ENCODE measurements at places on chromosomes 3 and 15.
A peak's percentile ranks its signal among the peaks of the same experiment; 100 is the strongest.

DNA sequence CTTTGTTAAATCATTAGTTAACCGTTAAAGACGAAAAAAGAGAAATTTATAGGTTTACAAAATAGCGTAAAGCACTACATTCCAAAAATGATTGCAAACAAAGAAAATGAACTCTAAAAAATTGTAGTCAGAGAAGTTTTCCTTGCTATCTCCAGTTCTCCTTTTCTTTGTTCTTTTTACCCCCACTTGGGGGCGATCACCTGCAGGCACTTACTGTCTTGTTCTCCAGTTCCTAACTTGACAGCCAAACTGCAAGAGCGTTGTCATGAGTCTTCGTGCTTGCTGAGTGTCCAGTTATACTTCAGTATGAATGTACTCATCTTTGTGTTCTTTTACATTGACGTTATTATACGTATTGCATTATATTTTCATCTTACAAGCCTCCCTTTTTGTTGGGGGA lies 54.5 kb downstream of the CHD2 start:
- H3K4me3 ChIP-seq = no peak overlapping the region
- no peaks in the 10 kb centered on the region for H3K4me1 ChIP-seq
- H3K27ac ChIP-seq = no peak overlapping the region
- no peak for DNase-seq
- no peaks in the 10 kb centered on the region for H3K27me3 ChIP-seq

DNA sequence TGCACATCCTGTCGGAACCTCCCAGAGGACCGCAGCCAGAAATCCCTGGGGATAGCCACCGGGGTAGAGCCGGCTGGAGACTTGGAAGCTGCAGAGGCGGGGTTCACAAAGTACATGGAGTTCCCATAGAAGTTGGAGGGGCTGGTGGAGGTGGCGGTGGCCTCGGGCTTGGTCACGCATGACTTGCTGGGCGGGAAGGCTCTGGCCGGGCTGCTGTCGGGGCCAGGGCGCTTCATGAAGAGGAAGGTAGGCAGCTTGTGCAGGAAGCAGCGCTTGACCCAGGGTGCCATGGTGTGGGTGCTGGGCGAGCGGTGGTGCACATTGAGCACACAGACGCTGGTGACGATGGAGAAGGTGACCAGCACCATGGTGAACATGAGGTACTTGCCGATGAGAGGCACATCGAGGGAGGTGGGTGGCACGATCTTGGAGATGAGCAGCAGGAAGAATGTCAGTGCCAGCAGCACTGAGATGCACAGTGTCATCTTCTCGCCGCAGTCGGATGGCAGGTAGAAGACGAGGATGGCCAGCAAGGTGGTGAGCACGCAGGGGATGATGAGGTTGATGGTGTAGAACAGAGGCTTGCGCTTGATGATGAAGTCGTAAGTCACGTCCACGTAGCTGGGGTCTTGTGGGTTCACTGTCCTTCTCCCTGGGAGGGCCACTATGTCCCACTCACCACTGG lies 8.4 kb upstream of the CHRNA3 start:
- H3K4me3 ChIP-seq = no peak overlapping the region
- no peaks in the 10 kb centered on the region for H3K4me1 ChIP-seq
- H3K36me3 ChIP-seq = no peaks in the 10 kb centered on the region

GRCh38 chr15:34038871-34039789 lies at the start of gene AVEN:
AVEN (minus strand) TSS chr15:34039204; CDS start chr15:34039046, 158 bp downstream.
- DNase-seq = peak; percentile 59
- H3K4me3 ChIP-seq = peak within 1 kb of the TSS; percentile 96
- no peaks in the 10 kb centered on the region for H3K36me3 ChIP-seq

DNA sequence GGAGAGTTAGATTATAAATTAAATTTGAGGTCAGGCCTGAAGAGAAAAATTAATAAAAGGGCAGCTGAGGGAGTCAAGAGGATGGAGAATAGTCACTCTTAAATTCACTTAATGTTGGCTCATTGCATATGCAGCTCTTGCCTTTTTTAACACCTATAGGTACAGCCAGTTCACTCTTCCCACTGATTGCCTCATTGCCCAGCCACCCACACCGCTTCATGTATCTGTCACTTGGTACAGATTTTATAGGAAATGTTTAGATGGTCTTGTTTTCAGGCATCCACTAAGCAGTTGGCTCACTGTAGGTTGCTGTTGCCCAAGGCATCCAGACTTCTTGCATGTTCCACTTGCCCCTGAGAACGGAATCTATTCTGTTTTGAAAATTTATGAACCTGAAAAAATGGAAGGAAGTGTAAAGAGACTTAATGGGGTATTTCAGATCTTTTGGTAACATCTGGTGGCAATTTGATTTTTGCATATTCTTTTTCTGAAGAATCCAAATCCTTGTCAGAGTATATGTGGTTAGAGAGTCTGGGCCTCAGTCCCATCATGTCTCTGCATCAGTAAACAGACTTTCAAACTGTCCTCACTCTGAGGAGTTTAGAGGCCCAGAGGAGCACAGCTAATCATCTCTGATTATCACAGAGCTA lies 151.9 kb downstream of the RBPMS2 start:
- no peak for DNase-seq
- H3K27ac ChIP-seq = no peak overlapping the region
- H3K27me3 ChIP-seq = no peaks in the 10 kb centered on the region
- H3K4me1 ChIP-seq = peaks cover 2% of the 10 kb centered on the region
- H3K36me3 ChIP-seq = peaks cover 12% of the 10 kb centered on the region

- H3K4me3 ChIP-seq = no peak overlapping the region
- H3K4me1 ChIP-seq = peaks cover 12% of the 10 kb centered on the region
- H3K27ac ChIP-seq = peak overlapping the region; percentile 76
- DNase-seq = peak; percentile 94
- no peaks in the 10 kb centered on the region for H3K27me3 ChIP-seq
These were observed 176.5 kb upstream of the PFN2 start for GRCh38 chr3:150146991-150147761.

DNA sequence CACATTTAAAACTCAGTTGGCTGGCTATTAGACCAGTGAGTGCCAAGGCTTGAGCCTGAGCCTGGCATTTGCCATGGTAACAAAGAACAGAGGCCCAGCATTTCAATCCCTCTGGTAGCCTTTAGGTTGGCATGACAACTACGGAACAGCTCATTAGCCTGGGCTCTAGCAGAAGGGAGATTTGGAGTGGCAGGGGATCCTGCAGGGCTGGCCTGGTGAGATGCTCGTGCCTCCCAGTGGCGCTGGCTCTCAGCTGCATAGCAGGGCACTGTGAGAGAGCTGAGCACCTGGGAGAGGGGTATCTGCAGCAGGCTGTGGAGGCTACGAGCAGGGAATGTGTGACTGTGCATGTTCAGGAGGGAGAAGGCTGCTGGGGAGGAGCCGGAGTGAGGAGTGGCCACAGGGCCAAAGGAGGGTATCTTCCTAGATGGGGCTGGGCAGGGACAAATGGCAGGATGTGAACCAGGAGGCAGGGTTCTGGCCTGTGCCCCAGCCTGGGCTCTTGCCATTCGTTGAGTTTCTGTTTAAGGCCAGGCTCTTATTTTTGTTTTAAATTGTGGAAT lies 5.6 kb upstream of the ABTB1 start:
- DNase-seq = no peak
- H3K4me3 ChIP-seq = no peak overlapping the region
- no peaks in the 10 kb centered on the region for H3K27me3 ChIP-seq
- no peaks in the 10 kb centered on the region for H3K36me3 ChIP-seq
- H3K4me1 ChIP-seq = peaks cover 9% of the 10 kb centered on the region
- no peak overlapping the region for H3K27ac ChIP-seq

GRCh38 chr3:69214241-69214640 lies 91.8 kb upstream of the LMOD3 start:
- no peaks in the 10 kb centered on the region for H3K4me1 ChIP-seq
- H3K27me3 ChIP-seq = no peaks in the 10 kb centered on the region
- no peak for DNase-seq
- no peaks in the 10 kb centered on the region for H3K36me3 ChIP-seq
- H3K4me3 ChIP-seq = no peak overlapping the region

GRCh38 chr15:90154861-90155626 lies 46.1 kb upstream of the SEMA4B start:
- H3K4me1 ChIP-seq = peaks cover 9% of the 10 kb centered on the region
- no peaks in the 10 kb centered on the region for H3K27me3 ChIP-seq
- peak; percentile 92 for DNase-seq
- H3K4me3 ChIP-seq = no peak overlapping the region
- no peaks in the 10 kb centered on the region for H3K36me3 ChIP-seq

- no peak overlapping the region for H3K4me3 ChIP-seq
- H3K36me3 ChIP-seq = no peaks in the 10 kb centered on the region
- peaks cover 82% of the 10 kb centered on the region for H3K4me1 ChIP-seq
- H3K27ac ChIP-seq = peak overlapping the region; percentile 90
These were observed 3.9 kb upstream of the SEMA3B start for GRCh38 chr3:50264964-50265485.

DNA sequence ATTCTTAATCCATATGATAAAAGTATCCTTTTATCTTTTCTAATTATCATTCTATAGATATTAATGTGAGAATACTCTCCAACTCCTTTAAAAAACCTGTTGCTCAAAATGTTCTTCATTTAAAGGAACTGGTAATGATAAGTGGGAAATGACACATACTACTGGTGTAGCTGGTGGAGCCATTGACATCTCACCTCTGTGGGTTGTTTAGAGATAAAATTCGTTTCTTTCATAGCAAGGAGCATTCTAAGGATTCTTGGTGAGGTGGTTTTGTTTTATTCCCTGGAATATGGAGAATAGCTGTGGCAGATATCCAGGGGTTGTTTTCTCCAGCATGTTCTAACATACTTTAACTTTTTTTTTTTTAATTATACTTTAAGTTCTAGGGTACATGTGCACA lies 299.8 kb upstream of the THBS1 start:
- no peaks in the 10 kb centered on the region for H3K27me3 ChIP-seq
- H3K4me3 ChIP-seq = no peak overlapping the region
- peak; percentile 73 for DNase-seq
- H3K4me1 ChIP-seq = no peaks in the 10 kb centered on the region

GRCh38 chr3:139443186-139443585 lies 33.1 kb downstream of the RBP2 start:
- no peak overlapping the region for H3K4me3 ChIP-seq
- H3K27me3 ChIP-seq = no peaks in the 10 kb centered on the region
- no peaks in the 10 kb centered on the region for H3K4me1 ChIP-seq
- no peaks in the 10 kb centered on the region for H3K36me3 ChIP-seq

GRCh38 chr3:73056014-73056844 lies 5.2 kb upstream of the EBLN2 start:
- H3K4me1 ChIP-seq = no peaks in the 10 kb centered on the region
- peaks cover 2% of the 10 kb centered on the region for H3K36me3 ChIP-seq
- H3K4me3 ChIP-seq = no peak overlapping the region
- no peaks in the 10 kb centered on the region for H3K27me3 ChIP-seq
- peak; percentile 70 for DNase-seq

- peak overlapping the region; percentile 79 for H3K27ac ChIP-seq
- peak; percentile 69 for DNase-seq
- H3K4me3 ChIP-seq = no peak overlapping the region
- peaks cover 6% of the 10 kb centered on the region for H3K4me1 ChIP-seq
These were observed 247.3 kb upstream of the CHRM5 start for GRCh38 chr15:33720952-33721351.

GRCh38 chr3:114846779-114847178 lies 300.3 kb downstream of the ZBTB20 start:
- peak; percentile 26 for DNase-seq
- H3K27ac ChIP-seq = no peak overlapping the region
- no peaks in the 10 kb centered on the region for H3K4me1 ChIP-seq
- no peaks in the 10 kb centered on the region for H3K36me3 ChIP-seq
- H3K27me3 ChIP-seq = no peaks in the 10 kb centered on the region

GRCh38 chr3:143604402-143605185 lies 243.7 kb downstream of the SLC9A9 start:
- no peak overlapping the region for H3K27ac ChIP-seq
- peaks cover 4% of the 10 kb centered on the region for H3K4me1 ChIP-seq
- no peak overlapping the region for H3K4me3 ChIP-seq
- H3K27me3 ChIP-seq = no peaks in the 10 kb centered on the region
- DNase-seq = no peak
- H3K36me3 ChIP-seq = no peaks in the 10 kb centered on the region

DNA sequence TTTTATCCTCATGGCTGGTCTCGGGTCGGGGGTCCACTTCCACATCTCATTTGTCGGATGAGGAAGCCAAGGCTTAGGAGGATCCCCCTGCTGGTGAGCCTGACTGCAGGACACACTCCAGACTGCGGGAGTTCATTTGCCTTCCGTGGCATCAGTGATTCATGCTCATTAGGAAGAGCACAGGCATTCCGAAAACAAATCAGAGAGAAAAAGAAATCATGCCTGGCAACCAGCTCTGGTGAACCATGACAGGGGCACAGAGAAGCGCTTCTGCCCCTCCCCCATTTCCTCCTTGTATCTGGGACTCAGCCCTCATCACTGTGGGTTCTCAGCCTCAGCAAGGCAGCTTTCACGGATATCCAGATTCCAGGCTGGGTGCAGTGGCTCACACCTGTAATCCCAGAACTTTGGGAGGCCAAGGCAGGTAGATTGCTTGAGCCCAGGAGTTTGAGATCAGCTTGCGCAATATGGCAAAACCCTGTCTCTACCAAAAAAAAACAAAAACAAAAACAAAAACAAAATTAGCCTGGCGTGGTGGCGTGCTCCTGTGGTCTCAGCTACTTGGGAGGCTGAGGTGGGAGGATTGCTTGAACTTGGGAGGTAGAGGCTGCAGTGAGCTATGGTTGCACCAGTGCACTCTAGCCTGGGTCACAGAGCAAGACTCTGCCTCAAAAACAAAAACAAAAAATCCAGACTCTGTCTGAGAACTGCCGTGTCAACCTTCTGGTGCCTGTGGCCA lies 28.4 kb downstream of the IRAK2 start:
- H3K27ac ChIP-seq = peak overlapping the region; percentile 95
- H3K4me1 ChIP-seq = peaks cover 47% of the 10 kb centered on the region
- H3K36me3 ChIP-seq = peaks cover 14% of the 10 kb centered on the region
- no peaks in the 10 kb centered on the region for H3K27me3 ChIP-seq
- H3K4me3 ChIP-seq = no peak overlapping the region

GRCh38 chr3:36381311-36381956 lies 1.1 kb downstream of the STAC start:
- H3K36me3 ChIP-seq = no peaks in the 10 kb centered on the region
- H3K27ac ChIP-seq = no peak overlapping the region
- H3K27me3 ChIP-seq = no peaks in the 10 kb centered on the region
- no peak overlapping the region for H3K4me3 ChIP-seq
- DNase-seq = no peak

DNA sequence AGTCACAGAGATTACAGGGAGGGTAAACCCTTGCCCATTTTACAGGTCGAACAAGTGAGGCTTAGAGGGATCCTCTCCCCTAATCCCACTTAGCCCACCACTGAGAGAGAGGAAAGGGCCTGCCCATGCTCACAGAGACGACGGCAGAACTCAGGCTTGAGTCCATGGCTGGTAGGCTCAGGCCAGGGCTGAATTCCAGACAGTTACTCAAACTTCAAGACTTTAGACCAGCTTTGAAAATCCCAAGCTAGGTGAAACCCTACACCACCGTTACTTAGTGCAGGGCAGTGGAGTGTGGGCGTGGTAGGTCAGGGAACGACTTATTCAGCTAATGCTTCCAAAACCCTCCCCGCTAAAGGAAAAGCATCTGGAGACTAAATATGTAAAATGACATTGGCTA lies 16.4 kb downstream of the GRIP2 start:
- H3K4me1 ChIP-seq = peaks cover 12% of the 10 kb centered on the region
- no peak overlapping the region for H3K27ac ChIP-seq
- H3K27me3 ChIP-seq = peaks cover 9% of the 10 kb centered on the region
- H3K36me3 ChIP-seq = no peaks in the 10 kb centered on the region
- no peak overlapping the region for H3K4me3 ChIP-seq
- no peak for DNase-seq

- no peak overlapping the region for H3K4me3 ChIP-seq
- peaks cover 8% of the 10 kb centered on the region for H3K36me3 ChIP-seq
- no peaks in the 10 kb centered on the region for H3K27me3 ChIP-seq
These were observed 218.0 kb downstream of the ZNF385D start for GRCh38 chr3:21533002-21533401.

GRCh38 chr3:134104031-134104430 lies 74.3 kb upstream of the SLCO2A1 start:
- H3K27ac ChIP-seq = no peak overlapping the region
- no peaks in the 10 kb centered on the region for H3K36me3 ChIP-seq
- no peak for DNase-seq
- H3K4me3 ChIP-seq = no peak overlapping the region
- no peaks in the 10 kb centered on the region for H3K27me3 ChIP-seq
